Adipose tissue (tissue), 3 donors: ENCODE measurements at places on chromosomes 2 and 18. TPM values are rescaled to one million over a fixed set of nuclear protein-coding genes. Genes with fewer than 3 reads are reported as not detected.

Gene ZNF516
- polyA plus RNA-seq, result 3.1 TPM

Gene GDF7
- polyA plus RNA-seq, result 0.09 TPM

Gene NEU2
- not detected for polyA plus RNA-seq

Gene ELOA2
- not detected for polyA plus RNA-seq

Gene TRIM54
- 0.03 TPM for polyA plus RNA-seq
